ENCODE measurements at places on chromosomes 2 and 18.

DNA sequence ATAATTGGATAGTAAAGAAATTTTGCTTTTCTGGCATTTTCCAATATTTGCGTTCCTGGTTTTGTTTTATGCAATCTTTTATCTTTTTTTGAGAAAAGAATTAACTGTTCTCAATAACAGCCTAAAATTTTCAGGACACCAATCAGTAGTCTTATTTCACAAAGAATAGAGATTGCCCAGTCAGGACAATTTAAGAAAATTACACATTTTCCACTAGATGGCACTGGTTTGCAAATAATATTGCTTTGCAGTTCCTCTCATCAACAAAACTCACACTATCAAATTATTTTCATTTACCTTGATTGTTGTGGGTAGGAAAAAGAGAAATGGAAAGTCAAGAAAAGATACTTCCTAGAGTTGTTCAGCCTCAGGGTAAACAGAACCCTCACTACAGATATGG, 2.4 kb upstream of the RBM45 start:
- H3K36me3 ChIP-seq: no peaks in the 10 kb centered on the region
- no peak for DNase-seq
- peaks cover 5% of the 10 kb centered on the region for H3K4me1 ChIP-seq
- no peak overlapping the region for H3K27ac ChIP-seq
- H3K27me3 ChIP-seq: no peaks in the 10 kb centered on the region

DNA sequence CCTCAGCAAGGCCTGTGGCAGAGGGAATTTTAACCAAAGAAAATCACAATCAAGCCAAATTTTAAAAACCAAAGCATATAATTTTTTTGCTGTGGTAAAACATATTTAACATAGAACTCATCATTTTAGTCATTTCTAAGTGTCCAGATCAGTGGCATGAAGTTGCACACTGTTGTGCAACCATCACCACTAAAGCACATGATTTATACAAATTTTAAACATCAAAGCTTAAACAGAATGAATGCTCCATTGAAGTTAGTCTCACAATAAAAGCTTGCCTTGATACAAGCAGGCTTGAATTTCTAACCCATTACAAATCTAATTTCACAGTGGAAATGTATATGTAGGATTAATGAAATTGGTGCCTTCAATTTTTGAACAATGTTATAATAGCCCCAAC, 31.2 kb downstream of the FTCDNL1 start:
- DNase-seq: no peak
- H3K27me3 ChIP-seq: no peaks in the 10 kb centered on the region
- no peaks in the 10 kb centered on the region for H3K4me1 ChIP-seq
- H3K36me3 ChIP-seq: no peaks in the 10 kb centered on the region

DNA sequence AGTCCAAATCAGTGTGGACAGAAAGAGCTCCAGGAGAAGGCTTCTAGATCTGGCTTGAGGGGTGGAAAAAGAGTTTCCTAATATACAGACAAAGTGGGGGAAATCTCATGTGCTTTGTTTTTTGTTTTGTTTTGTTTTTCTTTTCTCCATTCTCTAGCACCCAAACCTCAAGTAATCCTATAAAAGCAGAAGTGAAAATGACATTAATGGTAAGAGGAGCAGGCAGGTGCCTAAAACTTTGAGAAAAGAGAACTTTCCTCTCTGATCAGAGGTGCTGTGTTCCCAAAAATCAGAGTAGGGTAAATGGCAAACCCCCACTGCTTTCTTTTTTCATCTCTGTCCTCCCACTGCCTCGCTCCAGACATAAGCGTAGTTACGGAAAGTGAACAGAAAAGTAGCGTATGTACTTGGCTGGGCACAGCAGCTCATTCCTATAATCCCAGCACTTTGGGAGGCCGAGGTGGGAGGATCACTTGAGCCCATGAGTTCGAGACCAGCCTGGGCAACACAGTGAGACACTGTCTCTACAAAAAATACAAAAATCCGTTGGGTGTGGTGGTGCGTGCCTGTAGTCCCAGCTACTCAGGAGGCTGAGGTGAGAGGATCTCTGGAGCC, 77.8 kb downstream of the FAM161A start:
- H3K27ac ChIP-seq: no peak overlapping the region
- H3K4me1 ChIP-seq: peaks cover under 1% of the 10 kb centered on the region
- H3K4me3 ChIP-seq: no peak overlapping the region
- no peak for DNase-seq
- H3K36me3 ChIP-seq: no peaks in the 10 kb centered on the region

DNA sequence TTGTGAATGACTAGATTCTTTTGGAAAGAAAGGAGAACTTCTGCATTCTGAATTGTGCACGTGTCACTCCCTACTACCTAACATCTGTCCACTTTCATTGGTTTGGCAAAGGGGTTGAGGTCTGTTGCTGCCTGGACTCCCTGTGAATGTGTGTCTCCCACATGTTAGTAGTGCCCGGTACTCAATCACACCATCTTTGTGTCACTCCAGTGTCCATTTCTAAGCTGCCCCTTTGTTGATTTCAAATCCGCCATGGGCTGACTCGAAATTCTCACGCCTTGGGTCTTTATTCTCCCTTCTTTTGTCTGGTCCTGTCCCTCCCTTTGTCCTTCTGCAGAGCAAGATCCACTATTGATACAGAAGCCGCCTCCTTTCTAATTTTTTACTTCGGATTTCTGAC, 7.5 kb downstream of the DPYSL5 start:
- H3K27me3 ChIP-seq: peaks cover 61% of the 10 kb centered on the region
- no peaks in the 10 kb centered on the region for H3K36me3 ChIP-seq
- H3K27ac ChIP-seq: no peak overlapping the region
- no peak for DNase-seq
- no peak overlapping the region for H3K4me3 ChIP-seq

GRCh38 chr2:86357392-86357963, 20.1 kb upstream of the REEP1 start:
- no peak for DNase-seq
- no peaks in the 10 kb centered on the region for H3K4me1 ChIP-seq
- H3K36me3 ChIP-seq: no peaks in the 10 kb centered on the region
- no peak overlapping the region for H3K4me3 ChIP-seq
- H3K27ac ChIP-seq: no peak overlapping the region

DNA sequence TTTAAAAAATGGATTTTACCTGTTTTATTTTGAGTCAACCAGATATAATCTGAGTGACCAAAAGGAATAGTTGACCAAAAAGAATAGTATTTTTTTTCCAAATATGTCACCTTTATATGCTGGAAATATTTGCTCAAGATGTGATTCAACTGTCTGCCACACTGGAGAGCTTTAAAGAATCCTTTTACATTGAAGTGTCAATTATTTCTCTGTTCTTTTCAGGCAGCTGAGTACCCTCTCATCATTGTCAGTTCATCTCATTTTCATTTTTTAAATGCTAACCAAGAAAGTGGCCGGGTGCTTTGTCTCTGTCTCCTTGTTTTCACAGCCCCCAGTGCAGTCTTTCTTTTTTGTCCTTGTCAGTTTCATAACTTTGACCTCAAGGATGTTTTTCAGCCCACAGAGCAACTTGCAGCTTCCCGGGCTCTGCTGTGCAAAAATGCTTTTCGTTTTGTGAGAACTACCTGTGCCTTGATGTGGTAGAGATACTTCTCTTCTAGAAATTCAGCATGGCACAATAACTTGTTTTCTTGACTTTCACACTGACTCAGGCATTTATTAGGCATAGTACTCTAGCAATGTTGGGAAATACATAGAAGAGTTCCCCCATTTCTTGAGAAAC, 23.4 kb upstream of the CERS6 start:
- no peaks in the 10 kb centered on the region for H3K36me3 ChIP-seq
- H3K27me3 ChIP-seq: no peaks in the 10 kb centered on the region
- no peak overlapping the region for H3K4me3 ChIP-seq
- no peaks in the 10 kb centered on the region for H3K4me1 ChIP-seq

GRCh38 chr2:63837036-63837594, 4.6 kb upstream of the UGP2 start:
- no peak for DNase-seq
- H3K4me3 ChIP-seq: no peak overlapping the region
- H3K27ac ChIP-seq: no peak overlapping the region
- no peaks in the 10 kb centered on the region for H3K27me3 ChIP-seq
- peaks cover 3% of the 10 kb centered on the region for H3K4me1 ChIP-seq
